ENCODE measurements at places on chromosomes 16 and 17. TPM values are rescaled to one million over a fixed set of nuclear protein-coding genes. Genes with fewer than 3 reads are reported as not detected.

The SRCIN1 gene
- 160 TPM for total RNA-seq

- no peak for DNase-seq
Observed at GRCh38 chr16:65662256-65662655, 540.4 kb upstream of the CDH11 start.

The CCL13 gene
- not detected for total RNA-seq

- peak; percentile 80 for DNase-seq
Observed at GRCh38 chr17:47905221-47905733, 9.2 kb downstream of the SP2 start.

The SNX11 gene
- total RNA-seq = 31.1 TPM

The CTRL gene
- total RNA-seq = 1.5 TPM

DNA sequence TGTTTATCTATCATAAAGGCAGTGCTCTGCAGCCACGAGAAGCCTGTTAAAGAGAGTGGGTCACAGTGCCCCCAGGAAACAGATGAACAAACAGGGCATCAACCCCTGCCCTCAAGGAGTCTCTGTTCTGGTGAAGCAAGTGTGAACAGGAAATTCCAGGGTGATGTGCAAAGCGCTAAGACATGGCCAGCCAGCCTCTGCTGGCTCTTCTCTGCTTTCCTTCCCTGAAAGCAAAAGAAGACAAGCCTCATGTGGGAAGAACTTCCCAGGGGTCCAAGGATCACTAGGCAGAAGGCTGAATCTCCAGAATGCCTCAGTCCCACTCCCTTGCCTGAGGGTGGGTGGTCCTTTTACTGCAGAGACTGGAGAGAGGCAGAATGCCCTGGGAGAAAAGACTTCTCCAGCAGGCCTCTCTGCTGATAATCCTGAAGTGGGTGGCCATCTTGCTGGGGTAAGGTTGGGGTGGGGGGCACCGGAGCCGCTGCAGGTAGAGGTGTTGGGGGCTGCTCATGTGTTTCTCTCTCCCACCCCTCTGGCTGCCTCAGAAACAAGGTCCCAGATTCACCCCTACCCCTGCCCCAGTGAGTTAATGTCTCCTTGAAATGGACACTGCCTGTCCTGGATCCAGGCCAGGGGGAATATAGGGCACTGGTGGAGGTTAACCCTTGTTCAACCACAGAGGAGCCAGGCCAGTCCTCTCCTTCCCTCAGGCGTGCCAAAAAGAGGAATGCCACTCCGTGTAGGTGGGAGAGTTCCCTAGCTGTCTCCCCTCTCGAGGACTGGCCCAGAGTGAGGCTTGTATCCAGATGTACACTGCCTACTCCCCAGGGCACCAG is 2.4 kb downstream of the ANKRD13B start:
- no peak for DNase-seq

The DOC2B gene
- total RNA-seq = 33.3 TPM

GRCh38 chr17:63528183-63528582 is 5.0 kb downstream of the KCNH6 start:
- DNase-seq = no peak

The ZG16 gene
- total RNA-seq = not detected

The KRT9 gene
- not detected for total RNA-seq

The C17orf50 gene
- total RNA-seq = not detected

GRCh38 chr16:77112746-77113145 is 78.2 kb upstream of the MON1B start:
- no peak for DNase-seq

The TCAP gene
- 3.4 TPM for total RNA-seq

The TEDC2 gene
- total RNA-seq = 2.7 TPM

- DNase-seq = no peak
Observed at GRCh38 chr17:73902416-73903181, 258.4 kb upstream of the SDK2 start.

DNA sequence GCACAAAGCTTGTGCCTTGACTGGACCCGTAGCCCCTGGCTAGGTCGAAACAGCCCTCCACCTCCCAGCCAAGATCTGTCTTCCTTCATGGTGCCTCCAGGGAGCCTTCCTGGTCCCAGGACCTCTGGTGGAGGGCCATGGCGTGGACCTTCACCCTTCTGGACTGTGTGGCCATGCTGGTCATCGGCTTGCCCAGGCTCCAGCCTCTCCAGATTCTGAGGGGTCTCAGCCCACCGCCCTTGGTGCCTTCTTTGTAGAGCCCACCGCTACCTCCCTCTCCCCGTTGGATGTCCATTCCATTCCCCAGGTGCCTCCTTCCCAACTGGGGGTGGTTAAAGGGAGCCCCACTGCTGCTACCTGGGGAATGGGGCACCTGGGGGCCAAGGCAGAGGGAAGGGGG is 3.5 kb downstream of the CTRL start:
- no peak for DNase-seq

DNA sequence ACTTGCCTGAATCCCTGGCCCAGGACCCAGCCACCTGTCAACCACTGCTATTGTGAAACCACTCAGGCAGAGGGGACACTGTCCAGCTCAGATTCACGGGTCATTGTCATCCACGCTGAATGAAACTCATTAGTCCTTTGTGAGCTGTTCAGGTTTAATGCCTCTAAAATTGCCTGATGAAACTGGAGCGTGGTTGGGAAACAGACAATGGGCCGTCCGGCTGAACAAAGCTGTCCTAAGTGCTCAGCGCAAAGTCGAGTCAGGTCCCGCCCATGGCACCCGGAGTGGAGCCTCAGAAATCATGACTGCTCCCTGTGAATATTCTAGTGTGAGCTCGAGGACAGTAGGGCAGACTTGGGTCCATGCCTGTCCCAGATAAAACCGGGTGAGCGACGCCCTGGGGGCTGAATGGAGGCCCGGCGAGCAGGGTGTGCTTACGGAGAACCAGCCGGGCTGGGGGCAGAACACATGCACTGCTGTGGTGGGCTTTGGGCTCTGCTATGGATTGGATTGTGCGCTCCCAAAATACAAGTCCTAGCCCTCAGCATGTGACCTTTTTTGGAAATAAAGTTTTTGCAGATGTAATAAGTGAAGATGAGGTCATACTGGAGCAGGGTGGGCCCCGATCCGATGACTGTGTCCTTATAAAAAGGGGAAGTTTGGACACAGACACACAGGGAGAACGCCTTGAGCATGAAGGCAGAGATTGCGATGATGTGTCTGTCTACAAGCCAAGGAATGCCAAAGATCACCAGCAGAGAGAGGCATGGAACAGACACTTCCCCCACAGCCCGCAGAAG is 12.9 kb upstream of the CMIP start:
- DNase-seq = no peak

The KRT13 gene
- not detected for total RNA-seq

DNA sequence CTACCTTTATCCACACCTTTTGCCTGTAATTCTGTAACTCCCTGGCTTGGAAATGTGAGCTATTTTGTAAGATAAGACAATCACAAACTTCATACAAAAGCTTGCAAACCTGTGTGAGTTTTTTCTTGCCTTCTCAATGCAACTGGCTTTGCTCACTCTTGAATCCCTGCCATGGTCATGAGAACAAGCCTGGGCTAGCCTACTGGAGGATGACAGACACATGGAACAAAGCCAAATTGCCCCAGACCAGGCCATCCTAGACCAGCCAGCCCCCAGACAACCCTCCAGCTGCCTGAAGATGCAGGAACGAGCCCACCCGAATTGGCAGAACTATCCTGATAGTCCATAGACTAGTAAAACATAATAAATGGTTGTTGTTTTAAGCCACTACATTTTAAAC is 466.6 kb upstream of the ERCC4 start:
- no peak for DNase-seq

The CACNG1 gene
- not detected for total RNA-seq

The STAC2 gene
- total RNA-seq = 49.7 TPM

DNA sequence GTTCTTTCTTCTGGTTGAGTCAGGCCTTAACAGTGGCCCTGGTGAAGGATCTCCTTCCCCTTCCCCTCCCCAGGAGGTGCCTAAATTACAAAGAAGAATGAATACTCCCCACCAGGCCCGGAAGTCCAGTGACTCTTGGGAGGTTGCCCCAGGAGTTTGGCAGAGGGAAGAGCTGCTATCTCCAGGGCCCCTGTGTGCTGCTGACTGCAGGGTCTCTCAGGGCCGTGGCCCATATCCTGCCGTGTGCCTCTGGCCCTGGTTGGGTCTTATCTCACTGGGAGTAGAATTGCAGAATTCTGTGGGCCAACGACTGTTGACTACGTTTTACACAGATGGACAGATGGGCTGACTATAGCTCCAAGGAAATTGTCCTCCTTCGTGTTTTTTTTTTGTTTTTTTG is 28.0 kb downstream of the AKAP1 start:
- DNase-seq = no peak

The NPIPA2 gene
- total RNA-seq = 16.0 TPM

DNA sequence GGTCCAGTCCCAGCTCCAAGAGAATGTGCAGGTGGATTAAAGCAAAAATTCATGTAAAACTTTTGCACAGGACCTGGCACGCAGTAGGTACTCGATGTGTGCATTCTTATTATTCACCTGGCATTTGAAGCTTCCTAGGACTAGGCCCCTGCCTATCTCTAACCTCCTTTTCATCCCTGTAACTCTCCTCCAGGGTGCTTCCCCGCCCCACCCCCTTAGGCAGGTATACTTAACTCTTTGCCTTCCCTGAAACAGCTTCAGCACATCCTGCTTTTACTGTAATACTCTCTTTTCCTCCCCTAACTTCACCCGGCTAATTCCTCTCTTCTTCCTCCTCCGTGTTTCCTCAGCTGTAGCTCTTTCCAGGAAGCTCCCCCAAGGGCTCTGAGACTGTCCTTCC is 54.8 kb downstream of the CDK5R1 start:
- no peak for DNase-seq

The TMEM88 gene
- total RNA-seq = 3.5 TPM

- peak; percentile 15 for DNase-seq
Observed at GRCh38 chr16:50306287-50306686, 39.9 kb downstream of the ADCY7 start.

DNA sequence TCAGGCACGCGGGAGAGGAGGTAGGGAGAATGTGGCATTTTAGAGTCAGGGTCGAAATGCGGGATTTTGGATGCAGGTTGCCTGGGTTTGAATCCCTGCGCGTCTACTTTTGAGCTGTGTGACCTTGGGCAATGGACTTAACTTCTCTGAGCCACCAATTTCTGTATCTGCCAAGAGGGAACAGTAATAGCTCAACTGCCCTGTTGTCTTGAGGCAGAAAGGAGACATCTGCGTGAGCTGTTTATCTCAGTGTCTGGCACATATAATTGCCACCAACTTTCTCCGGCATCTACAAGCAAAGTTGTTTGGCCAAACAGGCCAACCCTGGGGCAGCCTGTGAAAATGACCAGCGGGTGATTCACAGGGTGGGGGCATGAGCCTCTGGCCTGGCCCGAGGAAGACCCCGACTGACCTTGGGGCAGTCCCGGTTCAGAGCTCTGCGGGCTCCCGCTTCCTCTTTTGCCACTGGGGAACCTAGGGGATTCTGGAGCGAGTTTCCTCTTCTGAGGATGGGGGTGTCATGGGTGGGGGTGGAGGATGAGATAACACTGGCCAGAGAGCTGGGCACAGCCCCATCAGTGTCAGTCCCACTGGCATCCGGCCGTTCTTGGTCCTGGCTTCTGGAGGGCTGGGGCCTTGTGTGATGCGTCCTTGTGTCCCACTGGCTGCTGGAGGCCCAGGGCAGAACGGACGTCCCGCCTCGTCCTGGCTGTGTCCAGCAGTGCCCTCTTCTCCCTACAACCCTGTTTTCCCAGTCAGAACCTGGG is 1.3 kb downstream of the SNN start:
- DNase-seq = no peak

The SLC5A11 gene
- total RNA-seq = 43.4 TPM

The SNX20 gene
- total RNA-seq = 1.6 TPM
